ENCODE measurements at places on chromosomes 6 and 20. TPM values are rescaled to one million over a fixed set of nuclear protein-coding genes. Genes with fewer than 3 reads are reported as not detected.

OVOL2 gene
- 4.9 TPM for total RNA-seq

DNA sequence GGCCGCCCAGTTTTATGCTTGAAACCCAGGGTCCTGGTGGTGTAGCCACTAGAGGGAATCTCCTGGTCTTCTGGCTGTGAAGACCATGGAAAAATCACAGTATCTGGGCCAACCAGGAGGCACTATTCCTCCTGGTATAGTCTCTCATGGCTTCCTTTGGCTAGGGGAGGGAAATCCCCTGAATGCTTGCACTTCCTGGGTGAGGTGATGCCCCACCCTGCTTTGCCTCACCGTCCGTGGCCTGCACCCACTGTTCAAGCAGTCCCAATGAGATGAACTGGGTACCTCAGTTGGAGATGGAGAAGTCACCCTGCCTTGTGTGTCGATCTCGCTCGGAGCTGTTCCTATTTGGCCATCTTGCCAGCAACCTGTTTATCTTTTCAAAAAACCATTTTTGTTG lies 10.1 kb upstream of the ZNF337 start:
- no peak for DNase-seq

DNA sequence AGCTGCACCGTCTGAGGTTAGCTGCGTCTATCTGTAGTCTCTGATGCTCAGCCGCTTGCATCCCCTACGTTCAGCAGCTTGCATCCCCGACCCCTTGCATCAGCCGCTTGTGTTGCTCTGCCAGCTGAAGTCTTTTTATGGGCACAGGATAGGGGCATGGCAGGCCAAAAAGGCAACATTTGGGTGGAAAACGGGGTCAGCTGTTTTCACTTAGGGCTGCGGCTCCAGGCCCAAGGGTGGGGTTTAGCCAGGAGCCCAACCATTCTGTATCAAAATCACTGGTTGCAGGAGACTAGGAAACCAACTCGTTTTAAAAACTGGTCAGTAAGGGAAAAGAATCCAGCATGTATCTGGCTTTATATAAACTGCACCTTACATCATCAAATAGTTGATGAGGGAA lies 49.9 kb downstream of the FAM50B start:
- no peak for DNase-seq

DNA sequence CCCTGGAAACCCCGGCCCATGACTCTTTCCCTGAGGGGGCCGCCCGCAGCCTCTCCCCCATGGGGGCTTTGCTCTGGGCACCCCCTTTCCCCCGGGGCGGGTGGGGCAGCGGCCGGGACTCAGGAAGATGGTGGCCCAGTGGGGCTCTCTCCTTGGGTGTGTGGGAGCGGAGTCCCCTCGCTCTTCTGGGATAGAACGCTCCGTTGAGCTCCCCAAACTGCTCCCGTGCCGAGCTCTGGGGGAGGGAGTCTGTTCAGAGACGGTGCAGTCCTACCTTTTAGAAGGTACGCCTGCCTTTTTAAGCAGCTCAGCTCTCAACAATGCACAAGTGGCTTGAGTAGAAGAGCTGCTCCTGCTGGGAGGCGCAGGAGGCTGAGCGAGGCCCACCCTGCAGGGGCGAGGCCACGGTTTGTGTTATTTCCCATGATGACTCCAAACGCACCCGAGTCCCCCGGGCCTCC lies 21.7 kb upstream of the BHLHE23 start:
- DNase-seq: no peak

DNA sequence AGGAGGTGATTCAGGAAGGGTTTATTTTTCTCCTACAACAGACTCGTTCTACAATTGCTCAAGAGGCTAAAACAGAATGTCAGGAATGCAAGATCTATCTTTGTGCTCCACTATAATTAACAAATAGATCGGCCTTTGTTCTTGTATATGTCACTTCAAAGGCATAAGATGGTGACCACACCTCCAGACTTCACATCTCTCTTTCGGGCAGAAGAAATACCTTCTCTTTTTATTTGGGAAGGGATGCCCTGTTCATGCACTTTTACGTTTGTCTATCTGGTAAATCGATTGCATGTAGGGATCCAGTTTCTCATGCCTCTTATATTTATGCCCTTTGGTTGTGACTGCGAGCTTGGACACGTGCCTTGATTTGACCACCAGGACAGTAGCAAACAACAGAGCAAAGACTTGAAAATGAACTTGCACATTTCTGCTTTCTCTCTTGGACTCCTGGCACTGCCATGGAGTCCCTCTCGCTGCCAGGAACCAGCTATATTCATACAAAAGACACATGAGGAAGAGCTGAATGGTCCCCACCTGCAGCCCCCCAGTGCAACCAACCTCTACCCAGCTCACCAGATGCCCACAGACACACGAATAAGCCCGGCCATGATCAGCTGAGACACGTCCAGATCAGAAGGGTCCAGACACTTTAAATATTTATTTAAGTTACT lies 219.8 kb upstream of the STXBP5 start:
- DNase-seq: no peak

DNA sequence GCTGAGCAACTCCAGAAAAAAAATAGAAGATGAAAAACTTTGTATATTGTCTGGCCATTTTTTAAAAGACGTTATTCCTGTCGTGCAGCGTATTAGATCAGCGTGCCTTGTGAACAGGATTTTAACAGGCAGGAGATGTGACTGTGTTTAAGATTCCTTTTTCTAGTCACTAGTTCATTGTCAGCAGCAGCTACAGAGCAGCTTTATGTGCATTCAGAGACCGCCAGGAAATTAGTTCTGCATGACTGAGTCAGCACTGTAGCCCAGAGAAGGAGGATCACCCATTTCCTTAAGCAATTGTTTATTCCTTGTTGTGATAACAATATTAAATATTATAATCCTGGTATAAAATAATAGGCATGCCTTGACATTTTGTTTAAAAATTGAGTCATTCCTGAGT lies 75.4 kb upstream of the ADGRB3 start:
- DNase-seq: no peak

DNA sequence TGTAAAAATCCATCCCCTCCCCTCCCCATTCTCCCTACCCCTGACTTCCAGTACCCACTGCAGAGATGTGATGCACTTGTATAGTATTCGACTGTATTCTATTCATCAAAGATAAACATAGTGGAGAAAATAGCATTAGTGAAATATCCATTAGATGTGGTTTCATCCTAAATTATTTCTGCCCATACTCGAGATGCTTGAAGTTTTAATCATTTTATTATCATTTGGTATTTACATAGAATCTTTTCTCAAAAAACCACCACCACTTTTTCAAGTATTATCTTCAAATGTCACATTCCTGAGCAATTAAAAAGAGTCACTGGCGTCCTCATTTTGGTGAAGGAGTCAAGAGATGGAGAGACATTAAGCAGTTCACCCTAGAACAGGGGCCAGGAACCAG lies 181.9 kb downstream of the HAO1 start:
- DNase-seq: no peak

- DNase-seq: no peak
These were observed 278.2 kb upstream of the ID4 start for GRCh38 chr6:19558934-19559333.

DNA sequence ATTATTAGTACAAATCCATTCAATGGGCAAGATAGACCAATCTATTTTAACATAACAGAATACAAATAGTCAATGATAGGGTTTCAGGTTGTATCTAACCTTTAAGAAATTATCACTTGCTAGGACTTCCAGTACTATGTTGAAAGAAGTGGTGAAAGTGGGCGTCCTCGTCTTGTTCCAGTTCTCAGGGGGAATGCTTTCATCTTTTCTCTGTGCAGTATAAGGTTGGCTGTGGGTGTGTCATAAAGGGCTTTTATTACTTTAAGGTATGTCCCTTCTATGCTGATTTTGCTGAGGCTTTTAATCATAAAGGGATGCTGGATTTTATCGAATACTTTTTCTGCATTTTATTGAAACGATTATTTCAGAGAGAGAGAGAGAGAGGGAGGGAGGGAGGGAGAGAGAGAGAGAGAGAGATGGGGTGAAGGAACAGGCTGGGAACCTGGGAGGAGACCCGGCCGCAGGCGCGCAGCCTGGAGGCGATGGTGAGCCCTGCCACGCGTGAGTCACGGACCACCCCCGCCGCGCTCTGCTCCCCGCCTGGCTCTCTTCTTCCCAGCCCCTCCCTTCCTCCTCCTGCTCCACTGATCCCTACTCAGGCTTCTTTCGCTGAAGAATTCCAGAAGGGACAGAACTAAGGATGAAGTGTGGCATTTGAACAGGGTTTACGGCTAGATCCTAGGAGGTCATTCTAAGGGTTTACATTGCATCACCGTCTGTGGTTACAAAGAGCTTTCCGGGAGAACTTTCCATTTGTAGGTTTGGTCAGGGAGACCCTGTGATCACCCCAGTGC lies 45.5 kb upstream of the HLA-E start:
- DNase-seq: no peak

- no peak for DNase-seq
These were observed 45.7 kb upstream of the SMIM28 start for GRCh38 chr6:138331984-138332383.

- no peak for DNase-seq
These were observed 51.3 kb downstream of the PSMG4 start for GRCh38 chr6:3310051-3310448.
